ENCODE measurements at places on chromosomes 2 and 18.
A peak's percentile ranks its signal among the peaks of the same experiment; 100 is the strongest.

DNA sequence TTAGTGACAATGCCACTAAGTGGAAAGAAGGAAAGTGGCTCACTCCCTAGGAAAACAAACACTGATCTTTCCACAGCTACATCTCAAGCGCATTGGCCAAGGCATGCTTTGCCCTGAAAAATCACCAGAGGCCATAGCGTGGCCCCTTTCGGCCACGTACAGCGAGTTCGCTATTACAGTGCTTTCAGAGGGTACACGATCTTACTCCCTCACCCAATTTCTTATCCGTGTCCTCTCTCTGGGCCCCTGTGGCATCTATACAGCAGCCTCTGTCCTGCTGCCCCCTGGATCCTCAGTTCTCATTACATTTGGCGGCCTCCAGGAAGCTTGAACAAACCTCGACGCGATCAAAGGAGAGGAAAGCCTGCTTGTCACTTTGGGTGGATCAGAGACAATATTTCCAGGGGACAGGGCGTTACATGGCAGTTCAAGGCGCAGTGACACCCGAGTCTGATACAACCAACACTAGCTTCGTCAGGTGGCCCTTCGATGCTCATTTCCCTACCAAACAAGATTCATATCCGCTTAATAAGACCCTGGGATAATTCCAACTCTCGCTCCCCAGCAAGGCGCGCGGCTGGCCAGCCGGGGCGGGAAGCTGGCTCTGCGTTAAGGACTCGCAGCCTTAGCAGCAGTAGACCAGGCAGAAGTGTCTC is 941 bp downstream of the SKOR2 start:
- no peak for DNase-seq

GRCh38 chr2:144548088-144548487 is 28.2 kb upstream of the ZEB2 start:
- no peak for DNase-seq

DNA sequence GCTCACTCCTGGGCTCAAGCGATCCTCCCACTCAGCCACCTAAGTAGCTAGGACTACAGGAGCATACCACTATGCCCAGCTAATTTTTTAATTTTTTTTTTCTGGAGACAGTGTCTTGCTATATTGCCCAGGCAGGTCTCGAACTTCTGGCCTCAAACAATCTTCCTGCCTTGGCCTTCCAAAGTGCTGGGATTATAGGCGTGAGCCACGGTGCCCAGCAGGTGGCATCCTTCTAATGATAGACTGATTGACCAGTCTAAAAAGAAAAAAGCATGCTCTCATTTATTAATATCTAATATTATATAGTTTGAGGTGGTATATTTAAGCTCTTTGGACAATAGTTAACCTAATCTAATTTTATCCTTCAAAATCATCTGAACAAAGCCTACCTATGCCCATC is 198.6 kb downstream of the CAMKMT start:
- DNase-seq = no peak

- no peak for DNase-seq
Measured at GRCh38 chr18:68178921-68179320, 536.0 kb downstream of the TMX3 start.

- DNase-seq = no peak
Measured at GRCh38 chr2:52222128-52222527, 1190.2 kb upstream of the NRXN1 start.

GRCh38 chr18:26225022-26225693 is 1.1 kb upstream of the TAF4B start:
- DNase-seq = no peak

GRCh38 chr2:227612546-227613271 is 1.9 kb downstream of the SCYGR3 start:
- no peak for DNase-seq

DNA sequence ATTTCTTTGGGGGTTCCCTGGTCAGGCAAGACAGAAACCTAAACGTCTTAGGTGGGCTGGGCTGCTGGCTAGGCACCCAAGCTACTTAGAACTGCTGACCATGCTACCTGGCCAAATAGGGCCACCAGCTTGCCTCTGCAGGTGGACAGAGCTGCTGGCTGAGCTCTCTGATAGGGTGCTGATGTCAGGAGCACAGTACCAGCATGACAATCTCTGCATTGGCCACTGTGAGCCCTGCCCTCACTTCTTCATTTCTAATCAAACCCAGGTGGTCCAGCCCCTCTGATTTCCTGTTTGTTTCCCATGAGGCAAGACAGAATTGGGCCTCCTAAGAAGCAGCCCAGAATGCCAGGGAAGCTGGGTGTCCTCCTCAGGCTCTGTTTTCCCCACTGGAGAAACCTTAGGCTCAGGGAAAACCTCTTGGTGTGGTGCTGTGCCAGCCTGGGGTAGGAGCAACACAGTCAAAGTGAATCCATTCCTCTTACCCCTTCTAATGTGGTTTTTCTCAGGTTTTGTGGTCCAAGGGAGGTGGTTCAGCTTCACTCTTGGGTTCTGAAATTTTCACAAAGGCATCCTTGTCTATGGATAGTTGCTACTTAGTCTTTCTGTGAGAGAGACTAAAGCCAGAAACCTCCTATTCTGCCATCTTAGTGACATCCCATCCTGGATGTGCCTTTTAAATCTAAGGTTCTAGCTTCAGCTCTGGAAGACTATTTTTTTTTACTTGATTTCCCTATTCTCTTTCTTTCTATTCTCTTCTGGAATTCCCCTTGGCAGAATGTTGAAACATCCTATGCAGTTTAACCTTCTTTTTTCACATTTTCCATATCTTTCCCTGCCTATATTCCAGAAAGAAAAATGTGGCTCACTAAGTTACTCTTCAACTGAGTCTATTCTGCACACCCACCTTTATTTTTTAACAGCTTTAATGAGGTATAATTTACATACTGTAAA is 15.2 kb downstream of the SP100 start:
- no peak for DNase-seq

GRCh38 chr2:43106559-43107527 is 119.6 kb downstream of the ZFP36L2 start:
- DNase-seq = no peak

- no peak for DNase-seq
Measured at GRCh38 chr2:172972005-172972619, 103.5 kb upstream of the MAP3K20 start.

- DNase-seq = no peak
Measured at GRCh38 chr2:210756855-210757254, 200.5 kb downstream of the CPS1 start.

DNA sequence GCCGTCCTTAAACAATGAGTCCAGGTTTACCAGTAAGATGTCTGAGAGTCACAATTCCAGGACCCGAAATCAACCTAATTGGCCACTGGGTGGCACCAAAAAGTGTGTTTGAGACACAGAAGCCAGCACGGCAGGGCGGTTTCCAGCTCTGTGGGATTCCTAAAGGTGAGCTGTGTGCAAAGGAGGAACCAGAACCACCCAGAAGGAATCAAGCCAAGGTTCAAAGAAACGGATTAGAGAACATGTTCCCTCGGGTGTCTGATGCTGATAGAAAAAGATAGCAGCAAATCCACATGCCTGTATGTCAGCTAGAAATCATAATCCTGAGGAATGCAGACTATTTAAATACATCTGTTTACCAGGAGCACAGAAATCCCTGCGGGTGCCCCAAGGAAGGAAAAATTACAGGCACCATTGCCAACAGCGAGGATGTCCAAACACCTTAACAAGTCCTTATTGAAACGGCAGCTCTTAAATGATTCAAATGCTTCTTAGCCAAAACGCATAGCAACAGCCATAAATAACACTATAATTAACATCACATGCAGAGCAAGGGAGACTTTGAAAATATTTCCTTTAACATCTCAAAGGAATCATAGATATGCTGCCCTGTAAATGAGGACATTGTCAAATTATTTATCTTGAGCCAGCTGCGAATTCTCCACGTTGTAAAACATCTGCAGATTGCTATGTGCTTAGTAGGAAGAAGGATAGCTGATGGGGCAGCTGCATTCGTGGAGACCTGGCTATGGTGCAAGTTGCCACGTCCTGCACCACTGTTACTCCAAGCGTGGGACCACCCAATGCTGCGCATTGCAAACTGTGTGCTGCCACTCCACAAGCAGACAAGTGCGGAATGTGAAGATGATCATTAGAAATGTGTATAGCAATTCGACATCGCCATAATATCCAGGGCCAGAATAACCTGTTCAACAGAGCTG is 318.7 kb upstream of the NCKAP5 start:
- peak; percentile 80 for DNase-seq

DNA sequence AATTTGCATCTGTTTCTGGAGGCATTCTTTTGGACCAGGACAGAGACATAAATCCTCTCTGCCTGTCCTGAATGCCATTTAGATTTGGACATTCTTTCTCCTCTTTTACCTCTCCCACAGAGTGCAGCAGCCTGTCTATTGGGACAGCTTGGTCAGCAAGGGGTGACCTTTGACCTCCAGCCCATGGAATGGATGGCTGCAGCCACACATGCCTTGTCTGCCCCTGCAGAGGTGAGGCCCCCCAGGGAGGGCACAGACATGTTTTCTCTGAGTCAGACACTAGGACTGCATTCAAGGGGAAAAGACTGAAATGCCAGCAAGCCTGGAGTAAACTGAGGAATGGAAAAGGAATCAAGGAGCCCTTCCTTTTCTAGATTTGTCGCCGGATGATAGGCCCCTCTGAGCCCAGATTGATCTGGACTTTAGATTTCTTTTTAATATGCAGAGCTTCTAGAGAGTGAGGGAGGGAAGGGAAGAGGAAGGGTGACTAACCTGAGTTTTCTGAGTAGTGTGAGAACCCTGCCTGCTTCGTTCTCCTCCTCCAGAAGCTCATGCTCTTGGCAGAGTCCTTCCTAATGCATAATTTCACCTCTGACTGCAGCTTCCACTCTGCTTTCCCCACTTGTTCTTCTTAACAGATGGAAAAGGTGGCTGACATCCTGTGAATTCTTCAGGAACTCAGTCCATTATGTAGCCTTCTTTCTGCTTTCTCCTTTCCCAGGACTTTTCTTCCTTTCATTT is 16.1 kb upstream of the TTLL4 start:
- no peak for DNase-seq

- no peak for DNase-seq
Measured at GRCh38 chr2:25178976-25179375, 10.6 kb upstream of the POMC start.

GRCh38 chr2:236947896-236948295 is 137.8 kb upstream of the COPS8 start:
- DNase-seq = no peak

- no peak for DNase-seq
Measured at GRCh38 chr18:420661-421246, 79.7 kb downstream of the COLEC12 start.

DNA sequence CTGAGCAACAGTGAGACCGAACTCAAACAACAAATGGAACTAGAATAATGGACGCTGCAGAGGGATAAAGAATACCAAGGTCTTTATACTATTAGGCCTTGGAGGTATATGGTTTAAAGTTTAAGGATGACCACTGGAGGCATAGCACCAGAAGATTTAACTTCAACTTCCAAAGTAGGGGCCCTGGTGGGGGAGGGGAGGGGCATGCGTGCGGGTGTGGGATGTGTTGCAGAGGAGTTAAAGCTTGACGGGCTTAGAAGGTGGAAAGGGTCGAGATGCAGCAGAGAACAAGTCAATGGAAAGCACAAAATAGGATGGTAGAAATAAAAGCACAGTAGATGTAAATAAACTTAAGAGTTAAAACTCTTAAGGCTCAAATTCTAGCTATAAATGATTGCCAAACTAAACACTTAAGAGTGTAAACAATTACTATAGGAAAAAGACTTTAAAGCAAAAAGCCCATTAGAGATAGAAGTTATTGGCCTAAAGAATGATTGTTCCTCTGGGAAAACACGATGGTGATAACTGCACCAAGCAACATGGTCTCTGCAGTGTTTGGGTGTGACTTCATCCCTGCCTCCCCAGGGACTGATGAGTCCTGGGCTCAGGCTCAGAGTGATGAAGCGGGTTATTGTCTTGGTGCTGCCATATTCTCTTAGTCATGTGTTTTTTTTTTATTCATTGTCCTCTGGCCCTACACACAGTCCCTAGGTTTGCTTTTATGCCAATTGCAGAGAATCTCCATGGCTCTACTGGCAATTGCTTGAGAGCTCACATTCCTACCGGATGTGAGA is 13.0 kb downstream of the RRM2 start:
- DNase-seq = no peak

DNA sequence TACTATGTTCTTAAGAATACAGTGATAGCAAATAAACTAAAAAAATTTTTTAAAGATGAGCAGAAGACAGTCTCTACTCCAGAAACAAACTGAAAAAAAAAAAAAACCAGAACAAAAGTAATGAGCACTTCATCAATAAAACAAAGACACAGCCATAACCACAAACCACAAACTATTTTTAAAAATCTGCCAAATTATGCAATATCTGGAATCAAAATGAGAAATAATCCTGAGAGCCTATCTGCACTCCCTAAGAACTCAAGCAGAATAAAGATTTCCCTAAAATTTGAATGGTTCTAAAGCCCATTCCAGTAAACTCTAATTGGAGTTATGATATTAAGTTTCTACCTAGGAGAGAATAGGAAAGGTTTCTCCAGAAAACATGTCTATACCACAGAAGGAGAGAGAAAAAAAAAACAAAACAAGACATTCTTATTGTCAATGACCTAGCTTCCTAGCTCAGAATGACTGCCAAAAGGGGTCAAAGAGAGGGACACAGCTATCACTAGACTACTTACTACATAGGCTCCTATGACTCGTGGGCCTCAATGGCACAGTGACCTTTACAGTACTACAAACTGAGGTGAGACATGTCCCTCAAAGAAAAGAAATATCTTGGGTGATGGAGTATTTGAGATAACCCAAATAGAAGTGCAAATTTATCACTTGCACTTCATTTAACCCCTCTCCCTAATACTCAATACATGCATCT is 262.8 kb downstream of the ZEB2 start:
- no peak for DNase-seq

- no peak for DNase-seq
Measured at GRCh38 chr2:26971911-26972786, 1.7 kb downstream of the MAPRE3 start.

GRCh38 chr18:68429111-68429510 is 285.8 kb downstream of the TMX3 start:
- no peak for DNase-seq

DNA sequence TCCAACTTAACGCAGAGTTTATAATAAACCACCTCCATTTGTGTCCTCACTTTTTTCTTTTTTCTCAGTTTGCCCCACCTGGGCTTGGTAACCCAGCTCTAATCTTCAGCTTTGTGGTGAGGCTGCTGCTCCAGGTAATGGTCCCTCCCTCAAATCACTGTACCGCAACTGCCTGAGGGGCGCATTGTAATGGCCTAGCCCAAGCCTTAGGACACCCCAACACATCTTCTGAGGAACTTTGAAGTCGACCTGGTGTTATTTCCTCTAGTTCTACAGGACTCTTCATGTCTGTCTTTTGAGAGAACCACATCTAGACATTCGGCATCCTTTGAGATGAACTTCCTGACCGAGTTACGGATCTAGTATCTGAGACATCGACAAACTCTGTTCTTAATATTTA is 99.7 kb downstream of the PLEKHM3 start:
- DNase-seq = no peak

DNA sequence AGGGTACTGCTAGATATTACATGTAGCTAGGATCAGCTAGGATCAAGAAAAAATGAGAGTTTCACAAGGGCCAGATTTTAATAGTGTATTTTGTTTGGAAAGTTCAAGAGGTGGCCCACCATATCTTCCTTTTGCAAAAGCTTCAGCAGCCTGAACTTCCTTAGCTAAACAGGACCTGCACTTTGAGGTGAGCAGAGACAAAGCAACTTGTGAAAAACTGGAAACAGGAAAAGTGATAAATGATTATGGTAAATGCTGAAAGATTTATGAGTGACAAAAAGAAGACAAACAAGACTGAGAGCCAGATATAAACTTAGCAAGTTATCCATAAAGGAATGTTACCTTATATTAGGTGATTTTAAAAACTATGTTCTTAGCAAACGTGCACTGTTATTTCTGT is 123.6 kb downstream of the ZNF521 start:
- no peak for DNase-seq
